Cardiac septum (tissue), 1 donor: ENCODE measurements at places on chromosomes 2 and 18. TPM values are rescaled to one million over a fixed set of nuclear protein-coding genes. Genes with fewer than 3 reads are reported as not detected.

Gene CCDC93
- total RNA-seq, result 26.9 TPM

Gene CASP10
- total RNA-seq, result 5.0 TPM

Gene LBH
- total RNA-seq, result 208 TPM

Gene UGT1A4
- not detected for total RNA-seq

DNA sequence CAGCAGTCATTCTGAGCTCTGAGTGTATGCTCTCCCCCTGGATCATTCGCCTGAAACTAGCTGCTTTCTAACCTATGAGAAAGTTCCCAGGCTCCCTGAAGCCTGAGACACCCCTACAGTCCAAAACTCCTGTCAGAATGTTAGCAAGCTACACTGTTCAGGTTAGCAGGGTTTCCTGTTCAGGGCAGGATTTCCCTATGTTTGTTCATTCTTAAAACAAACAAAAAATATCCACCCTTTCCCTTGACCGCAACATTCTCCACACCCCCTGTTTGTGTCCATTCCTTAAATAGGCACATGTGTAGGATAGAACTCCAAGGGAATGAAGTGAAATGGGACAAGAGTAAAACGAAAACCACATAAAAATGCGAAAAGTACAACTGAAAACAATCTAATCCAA is 83.1 kb downstream of the KLF7 start:
- DNase-seq, result no peak

DNA sequence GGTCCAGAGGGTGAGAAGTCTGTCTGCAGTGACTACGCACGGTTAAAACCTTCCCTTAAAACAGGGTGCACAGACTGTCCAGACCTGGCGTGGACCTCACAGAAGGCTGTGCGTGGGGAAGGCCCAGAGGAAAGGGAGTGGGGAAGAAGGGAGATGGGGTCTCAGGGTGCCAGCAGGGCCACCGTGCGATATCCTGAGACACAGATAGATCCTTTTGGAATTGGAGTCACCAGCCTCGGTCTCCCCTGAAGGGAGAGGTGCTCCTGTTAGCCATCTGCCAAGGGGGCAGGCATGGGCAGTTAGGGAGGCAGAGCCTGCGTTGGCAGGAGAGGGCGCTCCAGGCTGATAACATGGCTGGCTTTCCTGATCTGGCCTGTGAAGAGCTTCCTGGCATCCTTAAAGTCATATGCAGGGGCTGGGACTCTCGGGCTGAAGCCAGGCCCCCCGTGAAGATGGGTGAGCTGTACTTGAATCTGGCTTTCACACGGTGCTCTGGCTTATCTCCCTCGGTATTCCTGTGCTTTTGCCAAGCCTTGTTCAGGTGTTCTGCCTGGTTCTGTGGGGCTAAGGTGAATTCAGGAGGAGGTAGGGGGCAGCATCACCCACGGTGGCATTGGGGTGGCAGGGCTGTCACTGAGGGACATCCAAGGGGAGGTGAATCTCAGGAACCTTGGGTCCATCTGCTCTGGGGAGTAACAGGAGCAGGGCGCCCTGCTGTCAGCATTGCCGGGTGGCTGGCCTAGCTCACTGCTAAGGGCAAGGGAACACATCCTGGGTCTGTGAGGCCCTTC is 107.2 kb upstream of the SMAD2 start:
- peak; percentile 76 for DNase-seq

- DNase-seq, result no peak
Observed at GRCh38 chr2:68203587-68203986, 45.9 kb downstream of the PNO1 start.

GRCh38 chr18:59540780-59541179 is 156.4 kb downstream of the CCBE1 start:
- no peak for DNase-seq

GRCh38 chr2:158740127-158740526 is 55.0 kb upstream of the DAPL1 start:
- DNase-seq, result no peak

- DNase-seq, result no peak
Observed at GRCh38 chr18:24764766-24765165, 304.3 kb downstream of the HRH4 start.

DNA sequence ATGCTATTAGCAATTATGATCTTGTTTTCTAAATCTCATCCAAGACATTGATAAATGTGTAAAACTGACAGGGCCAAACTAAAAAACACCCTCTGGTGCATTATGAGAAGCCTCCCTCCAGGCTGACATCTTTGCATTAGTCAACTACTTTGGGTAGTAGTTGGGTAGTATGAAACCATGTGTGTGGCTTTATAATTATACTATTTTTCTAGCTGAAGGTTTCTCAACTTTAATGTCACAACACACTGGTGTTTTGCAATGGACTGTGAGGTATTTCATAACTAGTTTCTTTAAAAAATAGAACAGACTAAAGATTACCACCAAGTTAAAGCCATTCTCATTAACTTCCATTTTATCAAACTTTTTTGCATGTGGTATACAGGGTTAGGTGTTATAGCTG is 73.1 kb upstream of the RBMS1 start:
- no peak for DNase-seq

- DNase-seq, result no peak
Observed at GRCh38 chr2:8346208-8346607, 335.6 kb upstream of the ID2 start.

DNA sequence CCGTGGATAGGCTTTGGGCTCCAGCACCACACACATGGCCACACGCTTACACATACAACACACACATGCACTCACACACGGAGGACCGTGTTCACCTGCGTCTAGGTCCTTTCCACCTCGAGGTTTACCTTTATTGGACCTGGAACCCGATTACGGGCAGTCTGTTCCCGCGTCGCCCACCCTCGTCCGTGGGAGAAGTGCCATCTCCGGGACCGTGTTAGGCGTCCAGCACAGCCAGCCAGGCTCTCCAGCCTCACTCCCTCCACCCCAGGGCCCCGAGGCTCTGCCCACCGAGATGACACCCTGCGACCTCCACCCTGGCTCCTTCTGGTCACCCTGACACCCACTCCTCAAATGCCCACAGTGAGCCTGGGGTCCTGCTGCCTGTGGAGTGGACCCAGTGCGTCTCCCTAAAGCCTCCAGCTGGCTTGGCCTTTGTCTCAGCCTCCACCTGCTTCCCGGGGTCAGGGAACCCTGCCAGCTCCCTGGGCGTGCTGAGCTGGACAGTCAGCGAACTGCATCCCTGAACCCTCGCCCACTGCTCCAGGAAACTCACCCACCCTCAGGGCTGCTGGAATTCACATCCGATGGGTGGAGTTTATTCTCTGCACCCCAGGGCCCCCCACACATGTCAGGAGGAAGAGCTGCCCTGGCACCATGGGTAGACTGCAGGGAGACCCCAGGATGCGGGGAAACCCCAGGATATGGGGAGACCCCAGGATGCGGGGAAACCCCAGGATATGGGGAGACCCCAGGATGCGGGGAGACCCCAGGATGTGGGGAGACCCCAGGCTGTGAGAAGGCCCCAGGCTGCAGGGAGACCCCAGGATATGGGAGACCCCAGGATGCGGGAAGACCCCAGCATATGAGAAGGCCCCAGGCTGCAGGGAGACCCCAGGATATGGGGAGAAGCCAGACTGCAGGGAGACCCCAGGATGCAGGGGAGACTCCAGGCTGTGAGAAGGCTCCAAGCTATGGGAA is 33.0 kb downstream of the ADI1 start:
- DNase-seq, result peak; percentile 69

DNA sequence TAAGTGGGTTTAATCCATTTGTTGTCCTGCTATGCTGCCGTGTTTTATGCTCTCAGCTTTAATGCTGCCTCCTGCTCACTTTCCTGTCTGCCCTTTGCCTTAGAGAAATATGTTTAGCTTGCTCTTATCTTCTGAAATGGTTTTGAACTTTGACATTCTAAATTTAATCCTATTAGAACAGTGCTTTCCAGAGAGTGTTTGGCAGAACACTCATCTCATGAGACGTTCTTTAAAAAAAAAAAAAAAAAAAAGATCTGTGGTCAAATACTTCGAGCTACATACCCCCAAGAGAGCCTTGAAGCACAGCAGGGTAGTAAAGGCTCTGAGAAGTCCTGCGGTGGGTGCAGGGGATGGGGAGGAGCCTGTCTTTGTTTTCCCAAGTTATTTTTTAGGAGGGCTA is 161.3 kb downstream of the SPP2 start:
- no peak for DNase-seq
